ENCODE measurements at places on chromosomes 5 and 9. TPM values are rescaled to one million over a fixed set of nuclear protein-coding genes. Genes with fewer than 3 reads are reported as not detected.

Gene PLAC8L1
- 0.80 TPM for polyA plus RNA-seq

Gene FGF10
- polyA plus RNA-seq: not detected

GRCh38 chr9:85067792-85068191, 398.3 kb downstream of the NTRK2 start:
- DNase-seq: no peak

- DNase-seq: no peak
Measured at GRCh38 chr5:107919361-107919760, 248.6 kb upstream of the EFNA5 start.

GRCh38 chr5:152607401-152608160, 202.5 kb upstream of the NMUR2 start:
- DNase-seq: no peak

DNA sequence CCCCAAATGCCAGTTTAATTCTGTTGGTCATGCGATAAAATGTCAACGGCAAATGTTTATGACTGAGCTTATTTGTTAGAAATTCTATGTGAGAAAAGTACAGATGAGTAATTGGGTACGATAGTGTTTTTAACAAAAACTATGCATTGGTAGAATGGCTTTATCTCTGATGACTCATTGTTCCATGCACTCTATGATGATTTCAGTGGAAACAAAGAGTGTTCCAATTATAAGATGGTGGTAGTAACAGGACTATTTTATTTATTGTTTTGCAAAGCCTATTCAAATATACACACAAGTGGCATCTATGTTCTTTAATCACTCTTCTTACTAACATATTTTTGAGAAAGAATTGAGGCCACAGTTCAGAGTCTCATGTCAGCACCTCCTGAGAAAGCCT, 353.7 kb upstream of the IRX2 start:
- DNase-seq: no peak

- DNase-seq: no peak
Measured at GRCh38 chr5:168328814-168329213, 37.4 kb downstream of the WWC1 start.

DNA sequence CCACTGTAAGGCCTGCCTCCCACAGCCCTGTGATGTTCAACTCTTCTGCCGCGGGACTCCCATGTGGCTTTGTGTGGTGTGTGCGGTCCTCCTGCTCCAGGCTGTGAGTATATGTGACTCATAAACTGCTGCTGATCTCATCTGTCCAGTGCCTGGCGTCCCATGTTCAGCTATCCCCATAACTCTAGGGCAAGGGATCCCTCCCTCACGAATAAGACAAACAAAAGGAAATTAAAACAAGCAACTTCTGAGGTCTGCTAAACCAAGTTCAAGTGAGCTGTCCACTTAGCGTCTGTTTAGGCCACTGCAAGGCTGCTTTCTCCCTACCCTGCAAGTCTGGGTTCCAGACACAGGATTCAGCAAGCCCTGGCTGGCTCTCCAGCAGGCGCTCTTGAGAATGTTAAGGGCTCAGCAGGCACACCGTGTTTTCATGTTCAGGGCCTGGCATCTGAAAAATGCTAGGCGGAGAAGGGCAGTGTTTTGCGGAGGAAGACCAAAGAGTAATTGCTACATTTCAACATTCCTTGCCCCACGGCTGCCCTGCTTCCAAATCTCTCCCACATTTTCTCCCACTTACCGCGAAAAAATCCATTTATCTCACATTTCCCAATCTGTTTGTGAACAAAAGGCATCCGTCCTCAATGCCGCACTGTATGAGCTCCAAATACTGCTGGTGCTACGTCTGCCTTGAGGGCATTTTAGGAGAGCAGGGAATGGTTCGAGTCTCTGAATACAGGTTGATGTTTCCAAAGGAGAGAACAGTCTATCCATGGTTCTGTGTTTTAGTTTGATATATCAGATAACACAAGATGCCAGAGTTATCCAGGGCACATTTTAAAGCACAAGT, 280.2 kb downstream of the SEMA5A start:
- no peak for DNase-seq

All from endothelial cell of umbilical vein (primary cell).